ENCODE measurements at places on chromosomes 1 and 21.

DNA sequence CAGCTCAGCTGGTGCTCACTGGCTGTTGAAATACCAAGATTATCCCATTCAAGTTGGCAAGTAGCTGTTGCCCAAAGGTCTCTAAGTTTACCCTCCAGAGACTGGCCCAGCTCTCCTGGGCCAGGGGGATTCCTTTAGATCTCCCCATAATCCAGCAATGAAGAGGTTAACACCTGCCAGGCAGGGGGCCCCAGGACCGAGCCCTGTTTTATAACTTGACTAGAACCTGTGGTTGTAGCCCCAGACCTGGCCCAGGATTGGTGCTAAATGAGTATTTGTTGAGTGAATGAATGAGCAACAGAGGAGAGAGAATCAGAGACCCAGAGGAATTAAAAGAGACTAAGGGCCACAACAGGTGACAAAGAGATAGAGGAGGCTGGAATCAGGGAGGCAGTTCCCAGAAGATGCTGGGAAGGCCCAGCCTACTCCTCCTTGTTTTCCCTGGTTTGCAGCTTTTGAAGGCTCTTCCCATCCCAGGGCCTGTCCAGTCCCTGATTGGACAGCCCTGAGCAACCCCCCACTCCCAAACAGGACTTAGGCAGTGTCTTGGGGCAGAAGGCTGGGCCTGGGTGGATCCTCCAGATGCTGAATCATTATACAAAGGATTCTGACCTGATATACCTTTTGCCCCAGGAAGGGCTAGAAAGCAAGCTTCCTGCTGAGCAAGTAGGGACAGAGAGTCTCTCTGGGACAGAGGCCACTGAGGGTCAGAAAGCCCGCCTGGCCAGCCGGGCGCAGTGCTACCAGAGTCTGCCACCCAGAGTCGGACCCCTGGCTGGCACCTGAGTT lies 2.4 kb upstream of the RHBG start:
- no peak for DNase-seq

DNA sequence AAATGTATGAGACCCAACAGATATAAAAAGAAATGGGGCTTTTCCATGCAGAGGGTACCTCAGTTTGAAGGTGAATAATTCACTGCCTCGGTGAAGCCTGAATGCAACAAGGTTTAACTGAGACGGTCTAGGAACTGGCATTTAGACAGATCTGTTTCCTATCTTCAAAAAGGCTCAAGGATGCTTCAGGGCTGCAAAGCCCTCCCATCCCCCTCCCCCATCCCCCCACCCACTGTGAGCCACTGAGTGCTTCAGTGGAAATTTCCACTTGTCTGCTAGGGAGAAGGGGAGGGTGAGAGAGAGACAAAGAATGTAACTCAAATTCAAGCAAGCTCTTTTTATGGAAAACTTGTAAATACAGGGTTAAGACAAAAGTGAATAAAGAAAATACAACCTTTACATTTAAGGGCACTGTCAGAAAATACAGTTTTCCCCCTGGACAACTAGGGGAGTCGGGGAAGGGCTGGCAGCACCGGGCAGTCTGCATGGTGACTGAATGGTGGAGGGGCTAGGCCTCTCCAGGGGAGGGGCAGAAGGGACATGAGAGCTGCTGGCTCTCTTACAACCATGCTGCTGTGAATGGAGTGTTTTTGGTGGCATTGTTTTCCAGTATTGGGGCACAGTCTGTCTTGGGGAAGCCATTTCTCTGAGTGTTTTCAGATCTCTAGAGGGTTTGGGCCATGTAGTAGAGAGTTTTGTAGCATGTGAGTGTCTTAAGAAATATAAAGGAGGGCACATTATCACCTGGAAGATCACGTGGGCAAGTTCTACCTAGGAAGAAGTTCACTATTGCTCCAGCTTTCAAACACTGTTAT lies 56.7 kb downstream of the MRPS6 start:
- no peak for DNase-seq

- DNase-seq, result no peak
Observed at GRCh38 chr1:81032973-81033425, 767.7 kb upstream of the ADGRL2 start.

DNA sequence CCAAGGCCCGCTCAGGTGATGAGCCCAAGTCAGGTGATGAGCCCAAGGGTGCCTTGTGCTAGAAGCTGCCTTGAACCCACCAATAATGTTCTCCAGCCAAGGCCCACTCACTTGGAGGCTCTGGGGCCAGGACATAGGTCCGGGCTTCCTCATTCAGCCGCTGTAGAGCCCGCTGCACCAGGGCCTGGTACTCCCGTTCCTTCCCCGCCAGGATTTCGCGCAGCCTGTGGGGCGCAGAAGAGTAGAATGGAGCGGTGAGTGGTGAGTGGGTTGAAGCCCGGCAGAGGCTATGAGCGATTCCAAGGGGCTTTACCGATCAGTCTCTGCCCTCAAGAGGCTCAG lies 10.5 kb downstream of the MAP3K6 start:
- no peak for DNase-seq

GRCh38 chr1:180451504-180451903 lies 50.9 kb downstream of the ACBD6 start:
- DNase-seq, result no peak

DNA sequence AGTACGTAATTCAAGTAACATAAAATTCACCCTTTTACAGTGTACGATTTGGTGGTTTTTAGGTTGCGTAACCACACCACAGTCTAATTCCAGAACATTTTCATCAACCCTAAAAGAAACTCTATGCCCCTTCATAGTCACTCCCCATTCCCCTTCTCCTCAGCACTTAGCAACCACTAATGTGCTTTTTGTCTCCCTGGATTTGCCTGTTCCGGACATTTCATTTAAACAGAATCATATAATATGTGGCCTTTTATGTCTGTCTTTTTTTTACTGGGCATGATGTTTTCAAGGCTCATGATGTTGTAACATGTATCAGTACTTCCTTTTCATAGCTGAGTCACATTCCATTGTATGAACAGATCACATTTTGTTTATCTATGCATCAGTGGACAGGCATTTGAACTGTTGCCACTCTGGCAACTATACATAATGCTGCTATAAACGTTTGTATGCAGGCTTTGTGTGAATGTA lies 20.8 kb downstream of the OBSCN start:
- DNase-seq, result no peak

GRCh38 chr1:29563092-29563491 lies 326.8 kb downstream of the PTPRU start:
- no peak for DNase-seq

DNA sequence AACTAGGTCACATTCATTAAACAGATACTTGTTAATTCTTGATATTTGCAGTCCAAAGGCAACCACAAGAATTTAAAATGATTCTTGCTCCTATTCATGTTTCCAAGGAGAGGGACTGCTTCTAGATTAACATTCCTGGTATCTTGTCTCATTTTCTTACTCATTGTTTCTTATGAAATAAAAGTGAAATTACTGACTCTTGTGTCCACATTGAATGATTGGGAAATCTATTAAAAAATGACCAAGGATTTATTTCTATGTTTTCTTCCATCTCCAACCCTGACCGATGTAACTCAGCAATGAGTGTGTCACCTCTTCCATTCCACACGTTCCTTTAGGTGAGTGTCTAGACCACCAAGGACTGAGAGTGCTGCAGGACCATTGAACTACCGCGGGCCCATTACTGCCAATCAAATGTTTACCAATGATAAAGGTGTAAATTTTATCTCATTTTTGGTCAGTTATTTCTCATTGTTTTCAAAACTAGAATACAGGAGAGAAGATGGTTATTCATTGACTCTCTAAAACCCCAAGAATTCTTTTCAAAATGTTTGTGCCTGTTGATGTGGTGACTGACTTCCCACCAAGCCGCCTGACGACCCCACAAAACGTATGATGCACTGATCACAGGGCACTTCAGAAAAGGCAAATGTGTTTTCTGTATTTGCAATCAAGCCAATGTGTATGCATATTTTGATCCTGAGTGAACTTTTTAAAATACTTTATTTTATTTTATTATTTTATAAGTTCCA lies 414.6 kb upstream of the PTBP2 start:
- DNase-seq, result no peak
